ENCODE measurements at places on chromosomes 3 and 15.

DNA sequence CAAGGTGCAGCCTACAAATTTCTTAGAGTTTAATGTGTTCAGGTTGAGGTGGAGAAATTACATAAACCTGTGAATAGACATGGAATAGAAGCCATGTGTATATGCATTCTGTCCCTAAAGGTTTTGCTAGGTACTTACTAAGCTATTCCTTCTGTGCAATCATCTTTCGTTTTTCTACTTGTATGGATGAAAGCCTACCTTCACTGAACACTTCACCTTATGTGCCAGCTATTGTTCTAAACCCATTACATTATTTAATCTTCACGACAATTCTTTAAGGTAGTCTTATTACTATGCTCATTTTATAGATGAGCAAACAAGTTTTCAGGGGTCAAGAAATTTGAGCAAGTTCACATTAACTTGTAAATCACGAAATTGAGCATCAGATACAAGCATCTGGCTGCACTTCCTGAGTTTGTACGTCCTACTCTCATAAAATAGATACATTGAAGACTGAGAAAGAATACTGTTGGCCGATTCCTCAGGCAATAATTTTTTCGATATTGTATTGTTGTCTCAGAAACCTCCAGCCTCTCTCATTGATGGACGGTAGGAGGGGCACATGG is 635 bp upstream of the RCN2 start:
- no peak for DNase-seq

DNA sequence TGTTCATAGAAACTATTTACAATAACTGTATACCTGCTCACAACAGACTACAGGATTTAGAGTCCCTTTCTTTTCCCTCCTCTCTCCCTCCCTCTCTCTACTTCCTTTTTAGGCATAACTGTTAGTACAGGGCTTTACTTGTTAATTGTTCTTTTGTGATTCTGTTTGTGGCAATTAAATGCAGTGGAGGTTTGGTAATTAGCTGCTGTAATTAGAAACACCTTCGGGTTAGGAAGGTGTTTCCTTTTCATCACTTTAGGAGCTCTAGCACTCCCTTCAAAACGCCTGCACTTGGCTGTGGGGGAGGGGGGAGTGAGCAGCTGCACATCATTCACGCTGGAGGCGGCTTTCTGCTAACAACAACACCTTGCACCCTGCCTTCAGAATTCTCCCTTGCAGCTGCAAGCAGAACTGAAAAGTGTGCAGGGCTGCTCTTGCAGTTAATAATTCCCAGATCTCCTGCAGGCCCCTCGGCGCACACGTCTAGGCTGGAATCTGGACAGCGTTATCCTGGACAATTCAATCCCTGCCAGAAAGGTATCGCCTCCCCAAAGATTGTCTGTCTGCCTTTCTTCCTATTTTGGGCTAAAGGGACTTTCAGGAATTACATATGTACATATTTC is 242.6 kb upstream of the RGMA start:
- DNase-seq, result peak; percentile 76

DNA sequence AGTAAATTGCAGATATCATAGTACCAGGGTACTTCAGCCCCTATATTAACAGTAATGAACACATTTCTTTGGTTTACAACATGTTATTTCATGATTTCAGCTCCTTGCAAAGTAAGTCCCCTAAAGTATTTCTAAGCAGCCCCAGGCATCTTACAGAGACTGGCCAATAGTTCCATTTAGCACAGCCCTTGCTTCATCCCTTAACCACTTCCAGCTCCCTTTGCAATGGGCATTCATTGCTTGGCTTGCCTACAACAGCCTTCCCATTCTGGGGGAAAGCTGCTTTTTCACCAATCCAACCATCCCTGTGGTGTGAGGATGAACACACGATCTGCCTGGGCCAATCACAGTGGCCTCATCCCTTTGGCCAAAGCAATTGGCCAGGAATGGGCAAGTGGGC is 67.2 kb upstream of the XCR1 start:
- no peak for DNase-seq

- DNase-seq, result no peak
Observed at GRCh38 chr3:84692261-84692660, 266.5 kb upstream of the CADM2 start.

Data from right hindlimb (tissue), 1 donor.